ENCODE measurements at places on chromosomes 1 and 21.

DNA sequence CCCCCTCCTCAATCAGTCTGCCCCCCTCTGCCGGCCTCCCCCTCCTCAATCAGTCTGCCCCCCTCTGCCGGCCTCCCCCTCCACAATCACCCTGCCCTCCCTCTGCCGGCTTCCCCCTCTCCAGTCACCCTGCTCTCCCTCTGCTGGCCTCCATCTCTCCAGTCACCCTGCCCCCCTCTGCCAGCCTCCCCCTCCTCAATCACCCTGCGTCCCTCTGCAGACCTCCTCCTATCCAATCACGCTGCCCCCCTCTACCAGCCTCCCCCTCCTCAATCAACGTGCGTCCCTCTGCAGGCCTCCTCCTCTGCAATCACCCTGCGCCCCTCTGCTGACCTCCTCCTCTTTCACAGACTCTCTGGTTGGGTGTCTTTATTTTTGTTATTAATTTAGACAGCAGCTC is 11.5 kb upstream of the C1orf198 start:
- DNase-seq = no peak

DNA sequence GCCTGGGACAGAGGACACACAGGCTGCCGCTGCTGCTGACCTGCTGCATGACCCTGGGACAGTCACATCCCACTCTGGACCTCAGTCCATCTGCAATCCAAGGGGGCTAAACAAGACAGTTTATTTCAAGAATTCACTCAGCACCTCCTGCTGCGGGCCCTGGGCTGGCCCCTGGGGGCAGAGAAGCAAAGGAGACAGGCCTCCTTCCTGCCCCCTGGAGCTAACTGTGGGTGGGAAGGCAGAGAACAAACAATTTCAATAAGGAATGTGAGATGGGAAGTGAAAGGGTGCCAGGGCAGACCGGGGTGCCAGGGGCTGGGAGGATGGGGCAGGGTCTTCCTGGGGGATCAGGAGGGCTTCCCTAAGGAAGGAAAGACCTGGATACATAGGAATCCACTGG is 60.0 kb downstream of the TAS1R2 start:
- no peak for DNase-seq

DNA sequence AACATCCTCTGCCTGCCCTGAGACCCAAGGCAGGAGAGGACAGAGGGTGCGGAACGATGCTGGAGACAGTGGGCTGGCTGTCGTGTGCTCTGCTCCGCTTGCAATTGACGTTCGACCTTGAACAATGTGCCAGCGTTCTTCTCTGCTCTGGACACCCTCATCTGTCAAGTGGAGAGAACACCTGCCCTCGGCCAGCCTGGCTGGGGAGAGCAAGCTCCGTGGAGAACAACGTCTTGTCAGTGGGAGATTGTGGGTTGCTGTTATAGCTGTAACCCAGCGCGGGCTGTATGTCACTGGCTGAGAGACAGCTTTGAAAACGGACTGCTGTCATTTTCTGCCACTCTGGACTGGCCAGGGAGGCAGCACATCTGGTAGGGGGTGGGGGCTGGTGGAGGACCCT is 14.7 kb downstream of the KIAA1614 start:
- no peak for DNase-seq

DNA sequence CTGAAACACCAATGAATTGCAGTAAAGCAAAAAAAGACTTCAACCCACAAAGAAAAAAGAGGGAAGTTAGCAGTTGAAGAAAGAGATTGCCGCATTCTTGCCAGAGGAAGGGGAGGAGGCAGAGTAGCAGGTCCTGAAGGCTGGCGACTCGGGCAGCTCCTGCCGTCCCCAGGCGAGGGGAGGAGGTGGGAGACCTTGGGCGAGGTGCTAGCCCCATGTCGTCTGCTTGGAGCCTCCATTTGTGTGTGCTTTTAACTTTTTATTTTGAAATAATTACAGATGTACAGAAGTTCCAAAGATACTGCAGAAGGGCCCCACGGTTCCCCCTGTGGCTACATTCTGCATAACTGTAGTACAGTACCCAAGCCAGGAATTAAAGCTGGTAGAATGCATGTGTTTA is 6.7 kb downstream of the TRPM2 start:
- DNase-seq = no peak

- no peak for DNase-seq
Measured at GRCh38 chr1:95371666-95372282, 137.8 kb downstream of the RWDD3 start.

Measured in GM12864 (cell line).